ENCODE measurements at places on chromosomes 4 and X.

DNA sequence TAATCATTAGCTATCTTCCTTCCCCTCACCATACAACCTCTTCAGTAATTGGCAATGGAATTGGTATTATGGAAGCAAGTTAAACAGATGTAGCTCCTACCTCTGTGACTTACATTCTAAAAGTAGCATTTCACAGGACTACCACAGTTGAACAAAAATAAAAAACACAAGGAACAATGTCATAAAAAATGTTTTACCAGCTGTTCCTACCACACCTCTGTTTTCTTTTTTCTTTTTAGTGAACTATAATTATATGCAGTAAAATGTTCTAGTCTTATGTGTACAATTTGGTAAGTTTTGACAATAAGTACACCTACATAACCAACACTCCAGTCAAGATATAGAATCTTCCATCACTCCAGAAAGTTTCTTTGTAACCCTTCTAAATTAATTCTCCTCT lies 54.1 kb upstream of the GEMIN8 start:
- DNase-seq: no peak

DNA sequence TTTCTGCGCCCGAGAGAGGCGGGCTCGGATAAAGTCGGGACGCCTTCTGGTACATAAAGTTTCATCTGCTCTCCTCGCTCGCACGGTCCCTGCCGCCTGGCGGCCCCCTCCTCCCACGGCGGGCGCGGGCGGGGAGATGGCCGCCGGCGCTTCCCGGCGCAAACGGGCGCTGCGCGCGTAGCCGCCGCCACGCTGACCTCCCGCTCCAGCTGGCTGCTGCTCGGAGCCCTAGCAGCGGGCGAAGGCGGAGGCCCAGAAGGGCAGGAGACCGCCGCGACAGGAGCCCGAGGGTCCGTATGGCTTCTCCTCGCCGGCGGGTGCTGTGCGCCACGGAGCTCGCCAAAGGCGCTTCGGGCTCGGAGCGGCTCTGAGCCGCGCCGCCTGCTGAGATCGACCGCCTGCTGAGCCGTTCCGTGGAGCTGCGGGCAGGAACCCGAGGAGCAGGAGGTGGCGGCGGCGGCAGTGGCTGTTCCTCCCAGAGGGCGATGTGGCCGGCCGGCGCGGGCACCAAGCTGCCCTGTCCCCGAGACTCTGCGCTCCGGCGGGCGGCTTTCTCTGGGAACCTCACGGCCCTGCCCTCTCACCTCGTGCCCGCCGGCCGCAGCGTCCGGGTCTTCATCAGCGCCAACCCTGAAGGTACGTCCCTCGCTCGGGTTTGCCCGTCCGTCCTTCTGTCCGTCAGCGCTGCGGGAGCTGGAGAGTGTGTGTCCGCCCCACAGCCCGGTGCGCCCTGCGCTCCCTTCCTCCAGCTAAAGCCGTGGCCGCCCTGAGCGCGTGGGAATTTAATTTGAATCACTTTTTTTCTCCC lies at the start of gene NWD2:
Gene NWD2, plus strand, starts transcription at position 161 of the 808 bp plus-strand sequence. Its CDS starts 325 bp downstream, at position 486.
- no peak for DNase-seq

DNA sequence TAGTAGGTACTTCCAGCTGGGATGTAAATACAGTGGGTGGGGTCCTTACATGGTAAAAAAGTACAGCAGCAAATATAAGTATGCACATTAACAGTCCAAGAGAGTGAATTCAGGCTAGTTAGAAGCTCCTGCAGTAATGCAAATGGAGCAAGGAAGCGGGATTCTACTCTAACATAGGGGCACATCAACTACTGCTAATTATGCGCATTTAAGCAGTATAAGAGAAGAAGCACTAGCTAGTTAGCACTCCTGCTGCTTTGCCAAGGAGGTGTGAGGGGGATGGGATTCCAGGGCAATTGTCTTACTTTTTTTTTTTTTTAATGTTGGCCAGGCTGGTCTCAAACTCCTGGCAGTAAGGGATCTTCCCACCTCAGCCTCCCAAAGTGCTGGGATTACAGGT lies 284.1 kb downstream of the CHIC1 start:
- DNase-seq: no peak

GRCh38 chrX:584572-584971 lies 46.0 kb upstream of the SHOX start:
- DNase-seq: no peak

GRCh38 chr4:70600977-70601376 lies 8.9 kb downstream of the AMBN start:
- DNase-seq: no peak

- peak; percentile 52 for DNase-seq
These were observed 128.7 kb downstream of the MID1IP1 start for GRCh38 chrX:38929966-38930421.
